ENCODE measurements at places on chromosomes 6 and 20. TPM values are rescaled to one million over a fixed set of nuclear protein-coding genes. Genes with fewer than 3 reads are reported as not detected.

TMEM200A gene
- 0.24 TPM for total RNA-seq

RHAG gene
- not detected for total RNA-seq

KIAA1755 gene
- 2.4 TPM for total RNA-seq

DNA sequence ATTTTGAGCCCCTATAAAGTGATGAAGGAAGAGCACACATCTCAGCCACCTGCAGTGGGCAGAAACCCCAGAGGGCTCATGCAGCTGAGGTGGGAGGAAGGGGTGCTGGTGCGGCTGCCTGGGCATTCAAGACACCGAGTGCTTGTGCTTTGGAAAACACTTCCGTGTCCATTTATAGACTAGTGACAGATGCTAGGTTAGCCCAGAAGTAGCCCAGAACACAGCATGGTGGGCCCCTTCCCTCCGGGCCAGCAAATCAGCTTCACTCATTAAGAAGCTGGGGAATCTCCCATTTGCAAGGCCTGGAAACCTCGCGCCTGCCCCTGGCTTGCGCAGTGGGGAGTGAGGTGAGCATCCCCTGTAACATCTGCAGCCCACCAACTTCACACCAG is 12.9 kb downstream of the BEND3 start:
- no peak for DNase-seq

GRCh38 chr6:142700032-142700431 is 244.9 kb downstream of the HIVEP2 start:
- no peak for DNase-seq

DNA sequence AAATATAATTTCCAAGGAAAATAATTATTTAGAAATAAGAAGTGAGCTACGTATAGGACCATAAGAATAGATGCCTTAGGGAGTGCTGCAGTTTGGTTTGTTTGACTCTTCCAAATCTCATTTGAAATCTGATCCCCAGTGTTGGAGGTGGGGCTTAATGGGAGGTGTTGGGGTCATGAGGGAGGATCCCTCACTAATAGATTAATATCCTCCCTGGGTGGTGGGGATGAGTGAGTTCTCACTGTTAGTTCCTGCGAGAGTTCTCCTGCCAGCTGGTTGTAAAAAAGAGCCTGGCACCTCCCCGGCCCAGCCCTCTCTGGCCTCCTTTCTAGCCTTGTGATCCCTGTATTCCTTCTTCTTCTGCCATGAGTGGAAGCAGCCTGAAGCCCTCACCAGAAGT is 69.3 kb downstream of the RCAN2 start:
- no peak for DNase-seq

DNA sequence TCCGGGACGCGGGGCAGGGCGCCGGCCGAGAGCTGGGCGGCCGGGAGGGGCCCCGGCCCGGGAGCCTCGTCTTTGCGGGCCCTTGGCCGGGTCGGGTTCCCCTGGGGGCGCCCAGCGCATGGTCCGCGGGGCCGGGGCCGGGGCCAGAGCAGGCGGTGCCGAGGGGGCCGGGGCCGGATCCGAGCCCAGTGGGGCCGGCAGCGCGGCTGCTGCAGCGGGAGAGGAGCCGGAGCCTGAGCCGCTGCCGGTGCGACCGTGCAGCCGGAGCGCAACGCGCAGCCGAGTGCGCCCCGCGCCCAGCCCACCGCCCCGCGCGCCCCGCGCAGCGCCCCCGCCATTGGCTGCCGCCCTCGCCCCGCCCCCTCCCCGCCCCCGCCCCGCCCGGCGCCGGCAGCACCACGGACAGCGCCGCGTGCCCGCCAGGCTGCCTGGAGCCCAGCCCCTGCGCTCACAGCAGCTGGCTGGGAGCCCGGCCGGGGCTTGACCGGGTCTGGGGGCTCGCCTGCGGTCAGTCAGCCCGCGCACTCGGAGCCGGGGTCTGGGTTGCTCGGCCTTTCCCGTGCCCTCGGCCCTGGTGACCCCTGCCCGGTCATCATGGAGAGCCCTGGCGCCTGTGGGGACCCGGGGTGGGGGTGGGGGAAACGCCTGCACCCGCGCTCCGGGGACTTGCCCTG is at the start of gene HRH3:
Gene HRH3 (minus strand): TSS at position 287 of the 674 bp plus-strand sequence. CDS start 308 bp downstream, outside the sequence.
- DNase-seq: peak; percentile 72

DNA sequence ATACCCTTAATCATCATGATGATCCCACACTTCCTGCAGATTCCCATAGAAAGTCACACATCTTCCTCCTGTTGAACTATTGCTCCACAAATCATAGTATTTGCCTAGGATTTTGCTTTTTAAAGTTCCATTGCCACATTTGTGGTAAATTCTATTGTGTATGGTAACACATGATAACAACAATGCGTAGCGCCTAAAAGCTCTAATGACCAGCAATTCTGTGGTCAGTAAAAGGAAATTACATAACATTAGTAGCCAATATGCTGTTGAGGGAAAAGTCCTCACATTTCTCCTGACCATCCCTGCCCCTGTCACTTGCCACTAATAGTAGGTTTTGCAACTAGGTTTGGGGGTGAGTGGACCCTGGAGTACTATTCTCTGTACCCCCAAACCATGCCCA is 31.8 kb upstream of the PDE7B start:
- no peak for DNase-seq

GRCh38 chr20:60447703-60448102 is 489.5 kb downstream of the CDH26 start:
- DNase-seq: no peak

- no peak for DNase-seq
Observed at GRCh38 chr6:53317861-53318260, 30.9 kb downstream of the ELOVL5 start.

TRIM15 gene
- total RNA-seq: not detected

DYNLT2 gene
- 1.0 TPM for total RNA-seq

CYP39A1 gene
- 0.71 TPM for total RNA-seq
